ENCODE measurements at places on chromosomes 2 and 18.

- no peak for DNase-seq
Observed at GRCh38 chr2:45734952-45735351, 83.5 kb downstream of the PRKCE start.

GRCh38 chr2:240240017-240240734 lies 99.7 kb upstream of the OTOS start:
- no peak for DNase-seq

DNA sequence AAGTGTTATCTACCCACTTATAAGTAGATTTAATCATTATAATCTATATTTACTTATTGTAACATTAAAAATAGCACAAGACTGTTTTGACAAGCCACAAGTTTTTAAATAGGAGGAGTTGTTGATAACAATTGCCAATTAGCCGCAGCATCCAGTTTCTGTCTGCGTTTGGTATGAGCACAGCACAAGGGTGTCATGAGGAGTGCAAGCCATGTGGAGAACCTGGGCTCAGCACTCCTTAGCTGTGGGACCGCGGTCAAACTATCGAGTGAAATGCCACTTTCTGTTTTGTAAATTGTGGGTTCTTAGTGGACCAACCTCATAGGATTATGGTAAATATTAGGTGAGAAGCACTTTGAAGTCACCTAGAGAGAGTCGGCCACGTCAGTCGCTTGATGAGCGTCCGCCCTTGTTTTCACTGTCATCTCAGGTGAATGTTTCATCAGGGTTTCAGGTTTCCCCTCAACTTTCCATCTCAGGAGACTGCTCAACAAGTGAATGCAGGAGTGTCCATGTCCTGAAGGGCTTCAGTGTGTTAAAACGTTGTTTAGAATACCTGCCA lies 294.5 kb downstream of the ZNF407 start:
- DNase-seq, result no peak

GRCh38 chr2:157359628-157360027 lies 34.0 kb upstream of the ERMN start:
- no peak for DNase-seq
